ENCODE measurements at places on chromosomes 2 and 18. TPM values are rescaled to one million over a fixed set of nuclear protein-coding genes. Genes with fewer than 3 reads are reported as not detected.

- DNase-seq, result no peak
These were observed 6.6 kb downstream of the ERFE start for GRCh38 chr2:238165288-238165921.

DNA sequence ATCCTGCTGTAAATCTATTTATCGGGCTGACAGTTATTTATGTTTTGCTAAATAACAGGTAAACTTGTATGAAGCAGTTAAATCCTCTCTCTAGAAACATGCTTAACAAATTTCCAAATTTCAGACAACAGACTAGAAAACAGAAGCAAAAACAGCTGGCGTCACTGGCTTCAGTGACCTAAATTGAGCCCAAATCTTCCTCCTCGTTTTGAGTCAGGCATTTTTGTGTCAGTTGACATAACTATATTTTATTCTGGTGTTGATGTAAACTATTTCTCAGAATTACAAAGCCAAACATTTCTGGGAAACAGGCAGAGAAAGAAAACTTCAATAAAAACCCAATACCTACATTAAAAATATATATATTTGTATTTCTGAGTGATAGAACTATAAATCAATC, 21.7 kb downstream of the RBMS1 start:
- DNase-seq, result no peak

DNA sequence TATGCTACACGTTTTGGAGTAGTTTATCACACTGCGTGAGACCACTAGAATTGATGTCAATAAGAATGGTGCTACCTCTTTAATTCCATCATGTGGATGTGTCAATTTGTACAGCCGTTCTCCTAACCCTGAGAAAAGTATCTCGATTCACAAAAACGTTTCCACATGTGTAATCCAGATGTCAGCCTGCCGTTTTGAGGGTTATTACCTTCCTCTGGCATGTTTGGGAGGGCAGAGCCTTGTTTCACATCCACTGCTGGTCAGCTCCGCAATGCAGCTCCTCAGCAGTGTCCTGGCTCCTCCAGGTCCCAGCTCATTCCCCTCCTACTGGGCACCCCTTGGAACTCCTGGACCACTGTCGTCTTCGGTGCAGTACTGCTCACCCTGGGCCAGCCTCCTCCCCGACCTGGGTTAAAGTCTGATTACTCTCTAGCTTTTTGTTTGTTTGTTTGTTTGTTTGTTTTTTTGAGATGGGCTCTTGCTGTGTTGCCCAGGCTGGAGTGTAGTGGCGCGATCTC, 34.6 kb downstream of the COPS7B start:
- DNase-seq, result no peak

- no peak for DNase-seq
These were observed 141.9 kb upstream of the RBMS1 start for GRCh38 chr2:160635488-160635887.

DNA sequence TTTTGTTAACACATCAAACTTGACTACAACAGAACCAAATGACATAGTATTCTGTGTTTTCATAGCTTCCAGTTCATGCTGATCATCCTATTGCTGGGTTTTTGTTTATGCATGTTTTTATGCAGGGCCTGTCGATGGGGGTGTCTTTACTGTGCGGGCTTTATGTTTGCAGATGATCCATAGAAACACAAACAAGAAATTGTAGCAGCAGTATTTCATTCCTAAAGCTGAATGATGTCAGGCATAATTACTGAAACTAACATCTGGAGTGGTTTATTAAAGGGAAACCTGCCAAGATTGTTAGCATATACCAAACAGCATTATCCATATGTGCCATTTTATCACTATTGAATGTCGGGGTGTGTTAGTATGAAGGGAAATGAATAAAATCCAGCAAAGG, 129.7 kb downstream of the PTPRM start:
- no peak for DNase-seq

GRCh38 chr2:96509114-96509846, 4.1 kb upstream of the NEURL3 start:
- DNase-seq, result peak; percentile 94

DNA sequence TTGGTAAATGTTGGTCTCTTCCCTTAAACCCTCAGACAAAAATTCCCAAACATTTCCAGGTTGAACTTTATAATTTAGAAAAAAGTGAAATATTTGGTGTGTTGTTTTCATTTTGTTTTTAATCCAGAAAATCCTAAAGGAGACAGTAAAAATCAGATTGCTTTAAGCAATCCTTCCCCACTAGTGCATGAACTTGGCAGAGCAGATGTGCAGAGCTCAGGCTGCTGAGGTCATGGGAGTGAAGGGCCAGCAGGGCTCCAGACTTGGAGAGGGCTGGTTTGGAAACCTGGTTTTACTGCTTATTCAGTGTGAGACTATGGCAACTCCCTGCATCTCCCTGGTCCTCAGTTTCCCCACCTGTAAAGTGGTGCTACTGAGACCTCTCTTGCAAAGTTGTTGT, 66.7 kb upstream of the TEX51 start:
- DNase-seq, result no peak

DNA sequence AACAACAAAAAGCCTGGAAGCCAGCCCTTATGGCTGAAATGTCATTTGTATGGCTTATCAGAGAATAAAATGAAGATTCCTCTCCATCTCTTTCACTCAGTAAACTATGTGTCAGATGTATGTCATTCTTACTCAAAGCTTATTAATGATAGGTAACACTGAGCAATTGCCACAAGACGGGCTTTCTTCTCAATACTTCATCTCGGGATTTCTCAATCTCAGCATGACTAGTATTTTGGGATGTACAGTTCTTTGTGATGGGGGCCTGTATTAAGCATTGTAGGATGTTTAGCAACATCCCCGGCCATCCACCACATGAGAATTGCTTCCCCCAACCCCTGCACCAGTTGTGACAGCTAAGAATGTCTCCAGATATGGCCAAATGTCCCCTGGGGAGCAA, 80.2 kb downstream of the MREG start:
- DNase-seq, result no peak

GRCh38 chr2:75602724-75603342, 42.1 kb upstream of the EVA1A start:
- DNase-seq, result no peak

- no peak for DNase-seq
These were observed 135.9 kb upstream of the ARL4C start for GRCh38 chr2:234632527-234633391.

DNA sequence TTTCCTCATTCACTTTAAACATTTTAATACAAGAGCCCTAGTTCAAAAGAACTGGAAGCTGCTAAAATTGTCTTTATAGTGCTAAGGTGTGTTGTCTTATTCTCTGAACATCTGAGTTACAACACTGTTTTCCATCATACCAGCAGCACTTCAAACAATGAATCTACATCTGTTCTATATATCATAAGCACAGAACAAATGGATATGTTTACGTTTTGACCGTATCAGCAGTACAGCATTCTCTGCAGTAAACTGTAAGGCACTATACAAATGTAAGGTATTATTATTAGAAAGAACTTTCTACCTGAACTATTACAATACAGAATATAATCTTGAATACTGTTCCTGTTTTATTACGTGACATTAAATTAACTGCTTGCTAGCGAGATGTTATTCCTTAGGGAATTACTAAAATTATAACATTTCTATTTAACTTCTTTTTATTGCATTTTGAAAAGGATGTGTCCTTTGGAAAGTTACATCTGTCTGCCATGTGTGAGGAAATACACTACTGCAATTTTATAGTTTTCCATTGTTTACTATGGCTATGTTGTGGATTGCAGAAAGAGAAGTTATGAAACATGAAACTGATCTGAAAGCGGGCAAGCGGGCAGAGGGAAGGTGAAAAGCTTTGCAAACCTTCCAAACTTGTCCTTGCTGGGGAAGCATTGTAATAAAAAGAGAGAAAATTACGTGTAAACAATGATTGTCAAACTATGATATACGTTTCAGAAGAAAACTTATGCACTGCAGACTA, 13.7 kb downstream of the NCKAP1 start:
- no peak for DNase-seq

GRCh38 chr2:156394033-156394741, 42.0 kb upstream of the GPD2 start:
- no peak for DNase-seq

DNA sequence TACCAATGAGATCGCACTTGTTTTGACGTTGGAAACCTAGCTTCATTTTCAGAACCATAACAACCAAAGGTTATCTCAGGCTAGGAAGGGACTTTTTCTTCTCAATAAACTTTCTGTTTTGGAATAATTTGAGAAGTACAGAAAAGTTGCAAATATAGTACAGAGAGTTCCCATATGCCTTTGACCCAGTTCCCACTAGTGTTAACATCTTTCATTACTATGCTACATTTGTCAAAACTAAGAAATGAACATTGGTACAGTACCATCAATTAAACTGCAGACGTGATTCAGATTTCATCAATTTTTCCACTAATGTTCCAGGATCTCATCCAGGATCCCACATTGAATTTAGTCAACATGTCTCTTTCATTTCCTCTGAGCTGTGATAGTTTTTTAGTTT, 111.6 kb downstream of the ATL2 start:
- no peak for DNase-seq

- no peak for DNase-seq
These were observed 536.2 kb upstream of the FSIP2 start for GRCh38 chr2:185202381-185202780.

DNA sequence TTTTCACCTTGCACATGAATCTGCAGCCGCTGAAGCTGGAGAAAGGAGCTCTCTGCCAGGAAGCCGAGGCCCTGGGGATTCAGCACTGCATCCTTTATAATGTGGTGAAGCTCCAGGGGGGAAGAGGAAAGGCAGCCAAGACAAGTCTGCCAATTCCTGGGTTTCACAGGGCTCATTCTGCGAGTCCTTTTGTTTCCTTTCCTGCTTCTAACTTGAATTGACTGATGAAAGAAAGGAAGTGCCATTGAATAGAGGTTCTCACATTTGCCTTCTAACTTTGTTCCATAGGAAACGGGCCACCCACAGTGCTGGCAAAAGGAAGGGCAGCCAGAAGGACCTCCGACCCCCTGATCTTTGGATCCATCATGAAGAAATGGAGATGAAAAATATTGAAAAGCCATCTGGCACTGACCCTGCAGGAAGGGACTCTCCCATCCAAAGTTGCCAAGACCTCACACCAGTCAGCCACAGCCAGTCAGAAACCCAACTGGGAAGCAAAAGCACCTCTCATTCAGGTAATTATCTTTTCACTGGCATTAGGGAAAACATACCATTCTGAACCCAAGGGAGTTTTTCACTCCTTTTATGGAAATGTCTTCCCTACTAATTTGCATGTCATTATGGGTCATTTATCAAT, 765.4 kb downstream of the MBD2 start:
- DNase-seq, result no peak

- DNase-seq, result no peak
These were observed 313.2 kb upstream of the HS6ST1 start for GRCh38 chr2:128631698-128632500.

DNA sequence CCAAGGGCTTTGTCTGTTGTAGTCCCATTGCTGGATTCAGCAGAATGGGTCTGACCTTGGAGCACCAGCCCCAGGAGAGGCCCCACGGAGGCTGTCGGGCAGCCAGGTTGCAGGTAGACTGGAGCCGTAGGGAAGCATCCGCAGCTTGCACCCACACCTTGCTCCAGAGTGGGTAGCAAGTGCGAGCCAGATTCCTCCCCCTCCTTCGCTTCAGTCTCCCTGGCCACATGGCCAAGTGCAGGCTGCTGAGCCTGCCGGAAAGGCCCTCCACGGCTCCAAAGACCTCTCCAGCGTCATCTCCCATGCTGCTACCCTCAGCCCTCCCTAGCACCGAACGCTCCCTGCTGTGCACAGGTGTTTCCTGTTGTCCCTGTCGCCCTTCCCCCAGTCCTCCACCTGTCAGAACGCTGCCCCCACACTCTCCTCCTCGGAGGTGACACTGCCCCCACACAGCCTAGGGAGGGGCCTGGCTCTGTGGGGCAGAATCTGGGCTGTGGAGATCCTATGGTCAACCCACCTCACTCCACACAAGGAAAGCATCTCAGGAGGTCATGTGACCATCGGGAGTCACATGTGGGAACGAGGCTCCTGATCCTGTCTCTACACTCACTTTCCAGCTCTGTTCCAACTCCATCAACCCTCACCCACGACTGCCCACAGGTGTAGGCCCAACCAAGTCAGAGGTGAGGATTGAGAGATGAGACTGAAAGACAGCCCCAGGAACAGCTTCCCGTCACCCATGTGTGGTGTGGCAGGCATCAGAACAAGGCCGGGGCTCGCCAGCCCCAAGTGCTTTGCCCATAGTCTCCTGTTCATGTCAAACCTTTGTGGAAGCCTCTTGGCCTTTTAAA, 8.3 kb downstream of the KCNF1 start:
- peak; percentile 57 for DNase-seq

- no peak for DNase-seq
These were observed 79.1 kb downstream of the NCKAP5 start for GRCh38 chr2:133489146-133489545.

- DNase-seq, result no peak
These were observed at the start of gene ALPI for GRCh38 chr2:232455426-232456255. Gene ALPI (plus strand): TSS chr2:232456153. CDS start chr2:232456200, 47 bp downstream.

DNA sequence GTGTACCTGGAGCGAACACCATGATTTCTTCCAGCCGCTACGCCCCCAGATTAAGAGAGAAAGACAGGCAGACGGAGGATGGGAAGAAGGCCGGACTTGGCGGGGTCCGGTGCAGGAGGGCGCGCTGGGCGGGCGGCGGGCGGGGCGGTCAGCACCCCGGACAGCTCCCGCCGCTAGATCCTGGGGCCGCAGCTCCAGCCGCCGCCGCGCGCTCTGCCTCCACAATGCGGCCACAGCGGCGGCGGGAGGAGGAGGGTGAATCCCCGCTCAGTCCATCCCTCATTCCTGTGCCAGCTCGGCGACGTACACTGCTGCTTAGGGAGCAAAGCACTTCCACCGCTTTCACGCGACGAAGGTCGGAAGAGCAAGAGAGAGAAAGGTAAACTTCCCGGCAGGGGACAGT, at the start of gene AKAIN1:
Gene AKAIN1, minus strand, starts transcription at position 226 of the 403 bp plus-strand sequence. Its CDS starts 204 bp downstream, at position 22.
- peak; percentile 90 for DNase-seq

GRCh38 chr2:152189622-152190495, 14.3 kb upstream of the STAM2 start:
- DNase-seq, result peak; percentile 93

- DNase-seq, result no peak
These were observed 19.4 kb downstream of the DDX18 start for GRCh38 chr2:117833911-117834310.

- DNase-seq, result no peak
These were observed 108.4 kb downstream of the FAM210A start for GRCh38 chr18:13617826-13618515.

The PCARE gene
- not detected for total RNA-seq

The BCL11A gene
- 8.7 TPM for total RNA-seq

The PRKD3 gene
- total RNA-seq, result 45.7 TPM

The CWC22 gene
- 20.6 TPM for total RNA-seq

The TMEM237 gene
- 14.9 TPM for total RNA-seq

The SLC16A14 gene
- 6.6 TPM for total RNA-seq

The KLHL14 gene
- total RNA-seq, result 15.4 TPM

The HNMT gene
- 61.6 TPM for total RNA-seq

The ABCB11 gene
- total RNA-seq, result 0.03 TPM
